ENCODE measurements at places on chromosomes 3 and 15.

GRCh38 chr3:36944641-36945270 is at the start of gene TRANK1:
Gene TRANK1, minus strand, starts transcription at chr3:36945054. Its CDS starts 245 bp downstream, at chr3:36944809.
- peak; percentile 35 for DNase-seq

GRCh38 chr3:186496635-186497034 is 47.5 kb downstream of the CRYGS start:
- DNase-seq, result no peak

DNA sequence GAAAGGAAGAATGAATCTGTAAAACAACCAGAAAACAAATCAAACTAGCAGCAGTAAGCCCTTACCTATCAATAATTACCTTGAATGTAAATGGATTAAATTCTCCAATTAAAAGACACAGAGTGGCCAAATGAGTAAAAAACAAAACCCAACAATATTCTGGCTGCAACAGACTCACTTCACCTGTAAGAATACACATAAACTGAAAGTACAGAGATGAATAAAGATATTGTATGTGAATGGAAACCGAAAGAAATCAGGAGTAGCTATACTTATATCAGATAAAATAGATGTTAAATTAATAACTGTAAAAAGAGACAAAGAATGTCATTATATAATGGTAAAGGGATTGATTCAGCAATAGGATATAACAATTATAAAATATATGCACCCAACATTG is 514.5 kb upstream of the DPPA4 start:
- no peak for DNase-seq

DNA sequence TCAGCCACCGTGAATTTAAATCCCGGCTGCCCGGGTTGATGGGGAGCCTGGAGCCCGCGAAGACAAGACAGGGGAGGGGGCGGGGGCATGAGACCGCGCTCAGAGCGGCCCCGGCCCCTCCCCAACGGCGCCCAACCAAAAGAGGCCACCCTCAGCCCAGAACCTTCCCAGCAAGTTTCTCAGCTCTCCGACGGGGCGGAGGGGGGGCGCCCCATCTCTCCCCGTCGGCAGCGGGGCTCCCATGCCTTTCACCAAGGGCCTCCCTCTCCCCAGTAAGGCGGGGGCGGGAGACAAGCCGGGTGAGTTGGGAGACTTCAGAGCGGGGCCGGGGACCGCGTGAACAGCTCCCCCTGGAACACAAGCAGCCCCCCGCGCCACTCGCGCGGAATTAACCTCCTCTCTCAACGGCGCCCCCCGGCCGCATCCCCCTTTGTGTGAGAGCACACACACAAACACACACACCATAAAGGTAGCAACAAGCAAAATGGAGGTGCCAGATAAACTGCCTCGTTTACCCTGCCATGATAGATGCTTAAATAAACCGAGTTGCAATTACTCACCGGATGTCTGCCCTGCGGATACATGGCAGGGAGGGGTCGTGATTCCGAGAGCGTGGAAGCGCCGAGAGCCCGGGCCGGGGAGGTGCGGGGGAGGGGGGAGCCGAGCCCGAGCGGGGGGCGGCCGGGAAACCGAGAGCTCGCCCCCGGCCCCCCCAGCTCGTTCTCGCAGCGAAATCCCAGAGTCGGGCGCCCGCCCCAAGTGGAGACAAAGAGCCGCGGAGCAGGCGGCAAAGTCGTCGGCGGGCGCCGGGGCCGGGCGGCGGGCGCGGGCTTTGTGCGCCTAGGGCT is 1.3 kb downstream of the TLE3 start:
- peak; percentile 68 for DNase-seq

GRCh38 chr3:149507491-149508324 is 33.2 kb downstream of the TM4SF4 start:
- DNase-seq, result peak; percentile 77

- no peak for DNase-seq
These were observed 392.3 kb upstream of the CNTN6 start for GRCh38 chr3:700514-700913.

- DNase-seq, result peak; percentile 45
These were observed 959 bp downstream of the ZNF592 start for GRCh38 chr15:84749111-84749991.

GRCh38 chr3:114011059-114011797 is 45.1 kb downstream of the CCDC191 start:
- DNase-seq, result no peak

GRCh38 chr3:129974833-129975704 is 549 bp downstream of the TRH start:
- no peak for DNase-seq

DNA sequence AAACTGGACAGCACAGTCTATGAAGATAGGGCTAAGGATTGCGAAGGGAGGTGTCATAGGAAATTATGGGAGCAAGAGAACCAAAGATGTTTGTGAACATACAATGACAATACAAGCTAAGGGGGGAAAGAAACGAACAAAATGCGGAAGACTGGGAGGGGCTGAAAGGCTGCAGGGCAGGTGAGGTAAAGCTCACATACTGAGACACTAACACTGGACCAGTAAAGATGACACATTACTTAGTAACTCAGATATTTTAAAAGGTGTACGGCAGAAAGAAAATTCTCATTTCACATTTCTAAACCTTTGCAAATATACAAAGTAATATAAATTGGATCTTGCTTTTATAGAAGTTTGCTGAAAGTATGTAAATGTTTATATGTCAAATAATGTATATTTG is 10.1 kb downstream of the CLDND1 start:
- no peak for DNase-seq

GRCh38 chr3:160569894-160570652 is 4.7 kb upstream of the KPNA4 start:
- DNase-seq, result peak; percentile 54

DNA sequence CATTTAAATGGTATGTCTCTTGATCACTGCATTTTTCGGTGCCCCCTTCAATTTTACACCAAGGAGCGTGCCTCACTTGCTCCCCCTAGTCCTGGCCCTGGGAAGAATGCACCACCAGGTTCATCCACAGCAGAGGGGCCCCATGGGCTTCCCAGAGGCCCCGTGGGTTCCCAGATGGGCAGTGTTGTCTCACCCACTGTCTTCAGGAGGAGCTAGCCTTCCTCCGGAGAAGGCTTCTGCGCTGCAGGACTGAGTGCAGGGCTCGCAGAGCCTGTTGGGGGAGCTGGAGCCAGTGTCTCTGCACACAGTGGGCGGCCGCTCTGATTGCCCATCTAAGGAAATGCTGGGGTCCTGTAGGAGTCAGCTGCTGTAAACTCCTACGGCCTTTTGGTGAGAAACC is 45.9 kb downstream of the POLR2M start:
- no peak for DNase-seq

- DNase-seq, result peak; percentile 28
These were observed 72.3 kb downstream of the CD200R1L start for GRCh38 chr3:112774293-112774926.

- DNase-seq, result no peak
These were observed at the start of gene SLC24A5 for GRCh38 chr15:48120745-48121144. Gene SLC24A5, plus strand, starts transcription at chr15:48120990. Its CDS starts 55 bp downstream, at chr15:48121045.

- DNase-seq, result peak; percentile 74
These were observed 1.4 kb downstream of the ETV5 start for GRCh38 chr3:186107215-186108105.

- DNase-seq, result no peak
These were observed 4.7 kb downstream of the LTF start for GRCh38 chr3:46460051-46460450.

- DNase-seq, result peak; percentile 71
These were observed 31.6 kb upstream of the RAP2B start for GRCh38 chr3:153130312-153130977.

DNA sequence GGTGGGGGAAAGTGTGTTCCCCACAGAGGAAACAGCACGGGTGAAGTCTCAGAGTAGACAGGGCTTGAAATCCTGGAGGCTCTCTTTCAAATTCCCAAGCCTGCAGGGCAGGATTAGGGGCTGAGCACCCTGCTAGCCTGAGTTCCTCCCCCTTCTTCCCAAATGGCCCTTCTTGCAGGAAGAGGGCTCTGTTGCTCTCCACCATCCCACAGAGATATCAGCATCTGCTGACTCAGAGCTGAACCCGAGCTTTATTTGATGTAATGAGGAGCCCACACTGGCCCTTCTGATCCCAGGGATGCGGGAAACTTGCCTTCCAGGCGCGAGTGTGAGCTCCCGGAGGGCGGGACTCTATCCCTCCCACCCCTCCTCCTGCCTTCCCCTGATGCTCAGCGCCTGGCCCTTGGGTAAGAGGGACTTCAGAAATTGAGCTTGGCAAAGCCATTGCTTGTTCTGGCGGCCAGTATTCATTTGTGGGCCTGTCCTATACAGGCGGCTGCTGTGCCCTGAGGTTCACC is 1.4 kb upstream of the STRA6 start:
- no peak for DNase-seq

GRCh38 chr15:72735111-72735510 is 48.4 kb downstream of the ADPGK start:
- DNase-seq, result no peak

DNA sequence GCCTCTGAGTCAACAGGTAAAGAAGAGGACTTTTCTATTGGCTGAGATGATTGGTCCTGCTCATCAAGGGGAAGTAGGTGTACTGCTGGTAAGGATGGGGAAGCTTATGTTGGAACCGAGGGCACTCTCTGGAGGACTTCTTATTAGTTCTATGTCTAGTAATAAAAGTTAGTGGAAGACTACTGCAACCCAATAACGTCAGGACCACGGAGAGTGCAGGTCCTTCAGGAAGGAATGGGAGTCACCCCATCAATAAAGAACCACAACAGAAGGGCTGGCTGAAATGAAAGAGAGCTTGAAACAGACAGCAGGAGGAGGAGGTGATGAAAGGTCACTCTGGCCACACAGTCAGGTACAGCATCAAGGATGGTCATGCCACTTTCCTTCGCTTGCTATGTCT is 68.8 kb upstream of the PRR23E start:
- no peak for DNase-seq

- DNase-seq, result no peak
These were observed 191.1 kb downstream of the GREM1 start for GRCh38 chr15:32908872-32909271.

- peak; percentile 78 for DNase-seq
These were observed 156.5 kb downstream of the PGPEP1L start for GRCh38 chr15:98850961-98851572.

DNA sequence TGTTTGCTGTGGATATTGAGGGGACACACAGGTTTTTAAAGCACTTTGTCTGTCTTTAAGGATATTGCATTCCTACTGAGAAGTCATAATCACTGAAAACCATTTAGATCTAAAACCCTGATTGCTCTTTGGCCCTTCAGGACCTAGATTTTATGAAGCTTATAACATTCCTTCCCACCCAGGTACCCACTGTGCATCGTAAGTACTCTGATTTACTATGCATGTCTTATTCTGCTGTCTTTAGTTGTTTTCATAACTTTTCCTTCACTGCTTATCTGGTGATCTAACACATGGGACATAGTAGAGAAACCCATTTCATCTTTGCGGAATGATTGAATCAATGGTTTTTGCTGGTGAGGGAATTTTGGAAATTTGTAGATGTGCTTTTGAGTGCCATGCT is 247.0 kb upstream of the RARB start:
- DNase-seq, result no peak

- no peak for DNase-seq
These were observed 75.4 kb upstream of the ABHD17C start for GRCh38 chr15:80619680-80620079.

DNA sequence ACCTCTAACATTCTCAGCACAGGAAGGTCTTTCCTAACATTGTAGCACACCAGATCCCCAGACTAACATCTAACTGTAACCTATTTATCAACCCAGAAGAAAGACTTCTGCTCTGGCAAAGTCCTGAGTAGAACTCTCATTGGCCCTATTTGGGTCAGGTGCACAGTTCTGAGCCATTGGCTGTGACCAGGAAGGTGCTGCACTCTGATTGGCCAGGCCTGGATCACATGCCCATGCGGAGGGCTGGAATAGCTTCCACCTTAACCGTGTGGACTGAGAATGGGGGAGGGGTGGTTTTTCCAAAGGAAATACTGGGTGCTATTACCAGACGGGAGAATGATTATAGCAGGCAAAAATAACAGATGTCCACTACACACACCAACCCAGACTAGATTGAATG is 11.5 kb downstream of the FEZF2 start:
- DNase-seq, result no peak

- peak; percentile 89 for DNase-seq
These were observed 1.4 kb upstream of the COL8A1 start for GRCh38 chr3:99637016-99637367.

- DNase-seq, result no peak
These were observed 6.5 kb upstream of the TM4SF19 start for GRCh38 chr3:196344663-196345062.

GRCh38 chr3:9377981-9378380 is 15.1 kb downstream of the THUMPD3 start:
- no peak for DNase-seq

DNA sequence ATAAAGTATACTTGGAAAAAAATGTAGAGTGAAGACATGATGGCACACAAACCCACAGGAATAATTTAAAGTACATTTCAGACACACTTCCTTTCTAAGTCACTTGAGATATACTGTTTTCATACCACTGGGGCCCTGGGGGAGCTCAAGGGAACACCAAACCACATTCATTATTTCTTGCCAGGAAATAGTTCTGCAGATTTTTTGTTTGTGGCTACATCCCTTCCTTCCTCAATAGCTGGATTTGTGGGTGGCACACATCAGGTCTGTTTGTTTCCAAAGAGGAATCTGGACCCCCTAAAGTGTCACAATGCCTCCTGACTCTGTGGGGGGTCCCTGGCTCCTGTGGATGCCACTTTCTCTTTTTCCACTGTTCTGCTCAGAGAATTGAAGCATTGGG is 153.5 kb upstream of the COL8A1 start:
- no peak for DNase-seq

- DNase-seq, result no peak
These were observed 69.5 kb downstream of the TIPARP start for GRCh38 chr3:156743859-156744258.

DNA sequence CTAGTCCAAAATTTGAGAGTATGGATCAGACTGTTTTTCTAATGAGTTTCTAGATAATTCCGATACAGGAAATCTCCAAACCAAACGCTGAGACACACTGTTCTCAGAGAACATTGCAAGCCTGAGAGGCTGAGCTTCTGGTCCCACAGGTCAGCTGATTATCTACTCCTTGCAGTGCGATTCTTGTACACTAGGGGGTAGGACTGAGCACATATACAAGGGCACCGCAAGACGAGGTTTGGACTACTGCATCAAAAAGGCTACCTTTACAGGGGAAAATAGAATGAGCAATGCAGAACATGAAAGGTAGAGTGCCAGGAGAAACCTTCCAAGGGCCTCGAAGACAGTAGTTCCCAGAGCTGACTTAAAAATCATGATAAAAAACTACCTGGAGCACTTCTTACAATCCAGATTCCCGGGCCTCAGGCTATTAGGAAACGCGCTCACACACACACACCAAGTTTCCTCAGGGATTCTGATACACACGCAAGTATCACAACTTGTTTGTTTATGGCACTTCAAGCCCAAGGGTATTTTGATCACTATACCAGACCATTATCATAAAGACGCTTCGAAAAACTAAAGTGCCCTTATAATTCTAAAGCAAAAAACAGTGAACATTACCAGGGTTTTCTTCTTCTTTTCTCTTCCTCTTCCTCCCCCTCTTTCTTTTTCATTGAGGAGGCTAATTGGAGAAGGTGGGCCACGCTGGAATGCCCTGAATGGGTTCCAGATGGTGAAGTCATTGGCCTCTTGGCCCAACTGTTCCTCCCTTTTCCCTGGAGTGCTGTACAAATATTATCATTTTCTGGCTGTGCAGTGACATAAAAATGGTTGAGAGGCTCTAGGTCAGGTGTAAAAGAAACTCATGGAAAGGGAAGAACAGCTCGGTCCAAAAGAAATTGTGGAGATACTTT is 61.8 kb downstream of the SLC12A8 start:
- peak; percentile 48 for DNase-seq

Data from endothelial cell of umbilical vein (primary cell).